ENCODE measurements at places on chromosomes 3 and 15.

GRCh38 chr15:64438653-64439447, 21.5 kb upstream of the ZNF609 start:
- no peak for DNase-seq

DNA sequence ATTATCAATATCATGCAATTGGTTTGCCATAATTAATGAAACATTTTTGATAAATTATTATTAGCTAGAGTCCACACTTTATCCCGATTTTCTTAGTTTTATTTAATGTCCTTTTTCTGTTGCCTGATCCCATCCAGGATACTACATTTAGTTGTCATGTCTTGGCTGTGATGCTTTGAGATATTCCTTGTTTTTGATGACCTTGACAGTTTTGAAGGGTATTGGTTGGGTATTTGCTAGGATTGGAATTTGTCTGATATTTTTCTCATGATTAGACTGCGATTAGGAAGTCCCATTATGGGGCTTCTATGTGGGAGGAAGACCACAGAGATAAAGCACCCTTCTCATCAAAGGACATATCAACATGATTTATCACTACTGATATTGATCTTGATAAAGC, 43.0 kb downstream of the CGNL1 start:
- no peak for DNase-seq

DNA sequence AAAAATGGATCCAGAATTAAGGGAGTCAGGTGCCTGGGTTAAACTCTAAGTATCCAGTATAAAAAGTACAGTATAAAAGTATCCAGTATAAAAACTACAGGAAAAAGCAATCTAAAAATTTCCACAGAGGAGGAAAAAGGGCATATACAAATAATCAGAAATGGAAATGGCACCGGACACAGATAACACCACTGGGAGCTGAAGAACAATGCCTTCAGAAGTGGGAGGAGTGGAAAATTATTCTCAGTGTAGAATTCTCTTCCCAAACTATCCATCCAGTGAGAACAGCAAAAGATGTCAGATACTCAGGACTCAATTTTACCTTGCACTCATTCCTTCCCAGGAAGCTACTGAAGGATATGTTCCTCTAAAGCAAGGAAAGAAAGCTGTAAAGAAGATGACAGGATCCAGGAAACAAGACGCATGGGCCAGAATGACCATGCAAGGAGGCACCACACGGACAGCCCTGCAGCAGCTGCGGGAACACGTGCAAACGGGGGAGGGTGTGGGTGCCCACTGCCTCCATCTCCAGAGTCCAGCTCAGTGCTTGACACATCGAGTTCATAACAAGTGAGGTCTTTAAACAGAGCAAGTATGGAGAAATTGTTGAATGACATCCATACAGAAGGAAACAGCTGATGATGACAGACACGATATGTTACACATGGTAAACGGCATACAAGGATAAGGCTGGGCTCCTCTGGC, 68.5 kb downstream of the CHSY1 start:
- DNase-seq: no peak

DNA sequence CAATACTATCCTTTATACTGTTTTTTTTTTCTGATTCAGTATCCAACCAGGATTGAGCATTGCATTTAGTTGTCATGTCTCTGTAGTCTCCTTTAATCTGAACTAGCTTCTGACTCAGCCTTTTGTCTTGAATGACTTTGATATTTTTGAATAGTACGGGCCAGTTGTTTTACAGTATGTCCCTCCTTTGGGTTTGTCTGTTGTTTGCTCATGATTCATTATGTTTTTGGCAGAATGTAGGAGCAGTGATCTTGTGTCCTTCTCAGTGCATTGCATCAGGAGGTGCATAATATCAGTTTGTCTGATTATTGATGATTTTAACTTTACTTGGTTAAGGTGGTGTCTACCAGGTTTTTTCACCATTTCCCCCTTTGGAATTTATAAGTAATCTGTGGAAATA, 20.5 kb downstream of the EXOG start:
- DNase-seq: no peak

GRCh38 chr3:45182915-45183871, 37.0 kb upstream of the CDCP1 start:
- DNase-seq: no peak

DNA sequence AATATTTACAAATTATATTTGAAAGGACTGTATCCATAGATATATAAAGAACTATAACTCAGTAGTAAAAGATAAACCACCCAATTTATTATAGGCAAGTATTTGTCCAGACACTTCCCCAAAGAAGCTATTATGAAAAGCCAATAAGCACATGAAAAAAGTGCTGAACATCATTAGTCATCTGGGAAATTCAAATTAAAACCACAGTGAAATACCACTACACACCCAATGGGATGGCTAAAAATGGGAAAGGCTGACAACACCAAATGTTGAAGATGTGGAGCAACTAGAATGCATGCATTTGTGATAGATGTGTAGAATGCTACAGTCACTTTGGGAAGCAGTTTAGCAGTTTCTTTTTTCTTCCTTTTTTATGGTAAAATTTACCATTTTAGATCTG, 147.0 kb downstream of the PDE8A start:
- no peak for DNase-seq

GRCh38 chr3:43289841-43290470, 3.6 kb downstream of the SNRK start:
- no peak for DNase-seq

DNA sequence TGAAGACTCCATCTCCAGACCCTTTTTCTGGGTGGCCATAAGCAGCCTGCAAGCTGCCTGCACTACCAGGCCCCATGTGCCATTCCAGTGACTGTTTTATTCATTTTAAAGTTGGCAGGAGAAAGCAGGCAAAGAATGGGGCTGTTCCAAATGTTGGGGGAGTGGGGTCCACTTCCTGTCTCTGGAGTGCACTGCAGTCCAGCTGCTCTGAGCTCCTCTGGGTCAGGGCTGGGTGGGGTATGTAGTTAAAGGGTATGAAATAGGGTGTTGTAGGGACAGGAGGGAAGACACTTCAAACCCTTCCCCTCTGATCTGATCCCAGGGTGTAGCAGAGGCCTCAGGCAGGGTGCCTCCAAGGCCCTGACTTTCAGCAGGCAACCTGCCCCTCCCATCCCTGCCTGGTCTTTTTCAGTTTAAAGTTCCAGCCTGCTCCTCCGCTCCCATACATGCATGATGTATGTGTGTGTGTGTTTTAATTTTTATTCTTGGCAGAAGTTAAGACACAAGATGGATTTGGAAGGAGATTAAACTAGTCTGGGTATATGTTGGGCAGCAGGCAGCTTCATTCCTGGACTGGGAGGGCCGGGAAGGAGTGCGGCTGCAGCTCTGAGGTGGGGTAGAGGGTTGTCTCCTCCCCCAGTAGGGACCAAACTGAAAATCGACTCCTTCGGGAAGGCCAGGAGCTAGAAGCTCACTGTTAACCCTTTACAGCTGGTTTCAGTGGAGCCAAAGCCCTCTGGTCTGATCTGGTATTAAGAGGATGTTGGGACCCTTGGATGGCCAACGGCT, 17.3 kb downstream of the BOC start:
- DNase-seq: no peak

GRCh38 chr3:119145500-119146167, at the start of gene TEX55:
TEX55 (plus strand) TSS chr3:119146165; CDS start chr3:119146190, 25 bp downstream.
- DNase-seq: no peak

DNA sequence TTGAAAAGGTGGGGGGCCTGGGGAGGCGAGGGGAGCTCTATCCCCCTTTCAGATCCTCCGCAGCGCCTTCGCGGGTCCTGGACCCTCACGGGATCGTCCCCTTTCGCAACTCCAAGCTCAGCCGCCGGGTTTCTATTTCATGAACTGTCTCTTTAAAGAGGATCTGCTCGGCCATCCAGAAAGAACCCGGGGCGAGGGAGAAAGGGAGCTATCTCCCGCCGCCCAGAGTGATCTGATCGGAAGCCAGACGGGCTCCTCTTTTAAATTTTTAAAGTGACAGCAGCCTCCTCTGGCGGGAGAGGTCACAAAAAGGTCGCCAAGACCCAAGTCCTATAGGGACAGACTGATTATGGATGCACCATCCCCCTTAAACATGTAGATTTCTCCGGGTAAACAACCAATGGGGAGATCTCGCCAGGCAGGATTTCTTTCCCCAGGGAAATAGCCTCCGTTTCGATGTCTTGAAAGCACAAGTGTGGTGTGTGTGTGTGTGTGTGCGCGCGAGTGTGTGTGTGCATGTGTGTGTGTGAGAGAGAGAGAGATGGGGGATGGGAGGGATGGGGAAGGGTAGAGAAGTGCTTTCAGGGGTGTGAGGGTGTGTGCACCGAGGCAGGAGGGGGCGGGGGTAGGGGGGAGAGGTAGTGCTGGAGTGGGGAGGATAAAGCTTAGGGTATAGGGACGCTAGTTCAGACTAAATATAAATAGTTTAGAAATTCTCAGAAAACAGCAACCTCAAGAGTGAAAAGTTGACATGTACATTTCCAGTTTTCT, 516.1 kb downstream of the MECOM start:
- DNase-seq: peak; percentile 6

DNA sequence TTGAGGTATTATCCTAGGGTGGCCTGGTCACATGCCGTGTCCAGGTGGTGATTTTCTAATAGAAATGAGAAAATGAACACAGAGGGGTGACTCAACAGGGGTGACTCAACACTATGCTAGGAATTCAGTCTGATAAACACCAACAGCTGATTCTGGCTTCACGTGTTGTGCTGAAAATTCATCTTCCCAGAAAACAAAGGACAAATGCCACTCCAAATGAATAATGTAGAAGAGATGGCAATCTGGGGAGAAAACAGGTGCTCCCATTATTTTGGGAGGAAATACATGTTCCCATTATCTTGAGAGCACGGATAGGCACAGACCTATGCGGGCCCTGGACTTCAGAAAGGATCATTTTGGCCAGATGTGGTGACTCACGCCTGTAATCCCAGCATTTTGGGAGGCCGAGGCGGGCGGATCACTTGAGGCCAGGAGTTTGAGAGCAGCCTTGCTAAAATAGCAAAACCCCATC, 101.2 kb upstream of the MEX3B start:
- DNase-seq: no peak

- no peak for DNase-seq
Measured at GRCh38 chr3:53689681-53690080, 156.5 kb downstream of the CHDH start.

DNA sequence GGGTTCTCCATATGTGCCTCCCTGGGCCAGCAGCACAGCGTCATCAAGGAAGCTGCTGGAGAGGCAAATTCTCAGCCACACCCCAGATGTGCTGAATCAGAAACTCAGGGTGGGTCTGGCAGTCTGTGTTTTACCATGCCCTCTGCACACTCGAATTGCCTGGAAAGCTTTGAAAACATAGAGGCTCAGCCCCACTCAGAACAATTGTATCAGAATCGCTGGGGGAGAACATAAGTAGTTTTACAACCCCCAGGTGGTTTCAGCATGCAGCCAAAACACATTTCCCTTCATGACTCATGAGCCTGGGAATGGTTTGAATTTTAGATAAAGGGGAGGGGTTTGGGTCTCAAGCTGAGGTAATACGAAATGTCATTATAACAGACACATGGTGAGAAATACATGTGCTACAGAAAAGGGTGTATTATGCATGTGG, 9.6 kb downstream of the TGM4 start:
- DNase-seq: no peak

DNA sequence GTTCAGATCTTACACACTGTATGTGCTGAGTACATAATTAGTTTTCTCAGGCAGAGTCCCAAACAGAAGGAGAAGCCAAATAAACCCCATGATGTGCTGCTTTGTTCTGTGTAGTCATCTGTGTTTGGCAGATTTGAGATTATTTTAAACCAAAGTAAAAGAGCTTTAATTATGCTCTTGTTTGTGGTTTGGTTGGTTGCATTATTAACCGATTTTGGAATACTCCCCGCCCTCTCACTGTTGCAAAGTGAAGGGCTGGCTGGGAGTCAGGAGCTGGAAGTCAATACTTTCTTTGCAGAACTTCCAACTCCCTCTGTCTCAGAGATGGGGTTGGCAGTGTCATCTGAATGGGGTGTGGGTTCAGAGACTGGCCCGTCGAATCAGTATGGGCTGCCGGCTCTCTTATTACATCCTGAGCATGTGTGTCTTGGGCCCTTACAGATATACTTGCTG, 34.4 kb downstream of the SLCO3A1 start:
- no peak for DNase-seq

GRCh38 chr3:128496602-128497304, 3.8 kb upstream of the GATA2 start:
- no peak for DNase-seq
